Esophagus mucosa (tissue), 1 donor: ENCODE measurements at places on chromosomes 4 and X. TPM values are rescaled to one million over a fixed set of nuclear protein-coding genes. Genes with fewer than 3 reads are reported as not detected.

DNA sequence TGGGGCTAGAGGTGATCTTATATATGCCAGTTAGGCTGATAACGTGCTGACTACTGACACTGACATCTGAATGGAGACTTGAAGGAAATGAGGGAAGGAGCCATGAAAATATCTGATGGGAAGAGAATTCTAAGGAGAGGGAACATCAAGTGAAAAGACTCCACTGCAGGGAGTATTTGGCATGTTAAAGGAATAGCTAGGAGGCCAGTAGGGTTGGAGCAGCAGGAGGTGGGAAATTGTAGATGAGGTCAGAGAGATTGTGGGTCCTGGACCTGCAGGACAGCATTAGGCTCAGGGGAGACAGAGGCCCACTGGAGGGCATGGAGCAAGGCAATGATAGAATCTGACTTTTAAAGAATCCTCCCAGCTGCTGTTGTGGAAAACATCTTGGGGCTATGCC is 55.8 kb upstream of the NSUN7 start:
- no peak for ATAC-seq

DNA sequence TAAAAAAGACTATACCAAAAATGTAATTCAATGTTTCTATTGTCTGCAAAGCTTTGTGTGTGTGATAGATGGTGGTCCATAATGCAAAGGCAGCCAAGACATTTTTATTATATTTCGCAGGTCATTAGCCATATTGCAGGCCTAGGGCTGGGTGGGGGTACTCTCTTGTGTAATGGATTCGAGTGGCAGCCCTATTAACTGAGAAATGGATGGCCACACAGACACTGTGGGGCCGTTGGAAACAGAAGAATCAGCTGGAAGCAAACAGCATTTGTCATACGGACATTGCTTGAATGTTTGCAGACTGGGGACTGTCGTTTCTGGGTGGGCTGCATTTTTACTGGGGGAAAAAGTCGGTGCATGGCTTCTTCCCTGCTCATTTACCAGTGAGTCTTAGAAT is 101.4 kb downstream of the GPR143 start:
- ATAC-seq: no peak

GRCh38 chrX:129831091-129831885 is 12.4 kb downstream of the ZDHHC9 start:
- no peak for ATAC-seq

GRCh38 chrX:132114607-132115006 is 13.2 kb downstream of the FRMD7 start:
- ATAC-seq: no peak

DNA sequence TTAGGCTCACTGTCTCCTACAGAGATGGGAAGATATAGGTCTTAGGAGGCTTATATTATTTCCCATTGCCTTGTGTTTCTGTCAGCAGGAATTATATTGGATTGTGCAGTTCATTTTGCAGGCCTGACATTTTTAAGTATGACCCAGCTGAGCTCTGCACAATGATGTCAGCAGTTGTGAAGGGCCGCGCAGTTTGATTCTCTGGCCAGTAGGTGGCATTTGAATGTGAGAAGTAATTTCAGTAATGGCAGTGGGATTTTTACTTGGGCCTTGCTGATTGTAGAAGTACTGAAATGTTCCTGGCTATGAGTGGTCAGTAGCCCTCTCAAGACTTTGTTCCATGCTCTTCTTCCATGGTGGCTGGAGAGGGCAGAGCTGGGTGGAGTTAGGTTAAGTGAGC is 247.2 kb upstream of the MTMR8 start:
- ATAC-seq: no peak

GRCh38 chr4:24770667-24771066 is 24.7 kb upstream of the SOD3 start:
- ATAC-seq: no peak

GRCh38 chr4:142121448-142122350 is 485.3 kb downstream of the IL15 start:
- ATAC-seq: no peak

- no peak for ATAC-seq
Measured at GRCh38 chrX:74408304-74408703, 13.0 kb upstream of the SLC16A2 start.

DNA sequence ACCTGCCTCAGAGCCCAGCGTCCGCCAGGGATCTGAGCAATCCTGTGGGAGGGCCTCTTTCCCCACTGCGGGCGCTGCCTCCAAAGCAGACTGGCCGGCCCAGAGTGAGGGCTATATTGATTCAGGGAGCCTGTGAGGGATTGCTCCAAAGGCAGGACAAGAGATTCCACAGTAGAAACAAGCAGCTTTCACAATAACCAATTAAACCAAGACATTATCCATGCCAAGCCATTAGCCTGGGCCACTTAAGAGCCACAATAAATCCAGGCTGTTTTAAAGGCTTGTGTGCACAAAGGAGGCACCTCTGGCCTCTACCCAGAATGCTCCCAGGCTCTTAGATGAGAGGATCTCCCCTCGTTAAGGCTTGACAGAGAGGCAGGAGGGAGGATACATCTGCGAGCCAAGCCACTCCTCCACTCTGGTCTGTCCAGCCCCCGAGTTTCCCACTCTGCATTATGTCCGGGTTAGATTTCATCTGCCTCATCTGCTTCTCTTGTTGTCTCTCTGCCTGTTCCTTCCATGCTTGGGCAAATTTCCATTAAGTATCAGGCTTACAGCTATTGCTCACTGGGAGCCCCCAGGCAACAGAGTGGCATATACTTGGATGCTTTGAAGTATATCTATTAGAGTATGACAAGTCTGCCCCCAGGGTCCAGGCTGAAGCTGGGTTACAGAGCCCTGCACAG is 357.9 kb downstream of the UNC5C start:
- no peak for ATAC-seq

GRCh38 chr4:26176598-26177149 is 144.1 kb upstream of the RBPJ start:
- peak; percentile 91 for ATAC-seq

GRCh38 chr4:182277377-182277776 is 34.2 kb downstream of the TENM3 start:
- ATAC-seq: no peak

DNA sequence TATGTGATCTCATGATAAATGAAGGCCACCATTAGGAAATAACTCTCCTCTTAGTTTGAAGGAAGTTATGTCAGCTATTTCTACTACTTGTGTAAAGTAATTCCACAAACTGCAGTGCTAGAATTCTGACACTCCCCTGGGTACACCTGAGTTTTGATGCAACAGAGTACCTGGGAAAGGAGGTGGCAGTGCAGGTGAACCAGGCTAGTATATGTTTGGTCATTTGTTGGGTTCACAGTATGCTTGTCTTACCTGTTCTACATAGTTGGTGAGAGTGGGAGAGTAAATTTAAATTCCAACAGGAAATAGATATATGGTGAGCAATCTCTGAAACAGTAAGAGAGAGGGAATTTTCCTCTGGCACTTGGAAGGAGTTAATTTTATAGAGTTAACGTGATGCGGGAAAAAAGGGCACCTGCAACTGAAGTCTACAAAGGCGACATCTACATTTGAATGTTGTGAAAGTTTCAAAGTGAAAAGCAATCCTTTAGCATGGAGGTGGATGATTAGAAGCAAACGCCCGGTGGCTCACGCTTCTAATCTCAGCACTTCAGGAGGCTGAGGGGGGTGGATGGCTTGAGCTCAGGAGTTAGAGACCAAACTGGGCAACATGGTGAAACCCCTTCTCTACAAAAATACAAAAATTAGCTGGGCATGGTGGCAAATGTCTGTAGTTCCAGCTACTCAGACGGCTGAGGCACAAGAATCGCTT is 8.3 kb upstream of the SLC10A6 start:
- peak; percentile 92 for ATAC-seq

DNA sequence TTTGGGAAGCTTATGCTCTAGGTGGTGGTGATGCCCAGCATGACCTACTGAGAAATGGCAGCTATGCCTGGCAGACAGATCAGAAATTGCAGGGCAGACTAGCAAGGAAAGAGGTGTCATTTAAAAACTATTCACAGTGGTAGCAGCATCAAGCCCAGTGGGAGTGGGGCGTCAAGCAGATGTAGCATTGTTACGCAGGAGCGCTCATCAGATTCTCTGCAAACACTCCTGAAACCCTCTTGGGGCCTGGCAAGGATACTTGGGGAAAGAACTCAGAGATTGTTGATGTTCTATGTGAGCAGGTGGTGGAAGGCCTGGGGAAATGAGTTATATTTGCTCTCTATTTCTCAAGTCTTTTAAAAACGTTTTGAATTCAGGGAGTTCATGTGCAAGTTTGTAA is 437.6 kb downstream of the RAPGEF2 start:
- no peak for ATAC-seq

GRCh38 chr4:70152088-70152487 is 1.9 kb upstream of the PRR27 start:
- no peak for ATAC-seq

- peak; percentile 11 for ATAC-seq
Measured at GRCh38 chrX:153984351-153985178, 12.0 kb downstream of the TMEM187 start.

- no peak for ATAC-seq
Measured at GRCh38 chr4:39472396-39472795, 13.5 kb downstream of the LIAS start.

The DUSP21 gene
- not detected for total RNA-seq

The SPANXN1 gene
- total RNA-seq: not detected

The FGFR3 gene
- 150 TPM for total RNA-seq

The SSX4 gene
- total RNA-seq: not detected
